Endothelial cell of umbilical vein (primary cell): ENCODE measurements at places on chromosomes 5 and 9.

- no peak for DNase-seq
Observed at GRCh38 chr5:129465776-129466344, 5.8 kb downstream of the ADAMTS19 start.

DNA sequence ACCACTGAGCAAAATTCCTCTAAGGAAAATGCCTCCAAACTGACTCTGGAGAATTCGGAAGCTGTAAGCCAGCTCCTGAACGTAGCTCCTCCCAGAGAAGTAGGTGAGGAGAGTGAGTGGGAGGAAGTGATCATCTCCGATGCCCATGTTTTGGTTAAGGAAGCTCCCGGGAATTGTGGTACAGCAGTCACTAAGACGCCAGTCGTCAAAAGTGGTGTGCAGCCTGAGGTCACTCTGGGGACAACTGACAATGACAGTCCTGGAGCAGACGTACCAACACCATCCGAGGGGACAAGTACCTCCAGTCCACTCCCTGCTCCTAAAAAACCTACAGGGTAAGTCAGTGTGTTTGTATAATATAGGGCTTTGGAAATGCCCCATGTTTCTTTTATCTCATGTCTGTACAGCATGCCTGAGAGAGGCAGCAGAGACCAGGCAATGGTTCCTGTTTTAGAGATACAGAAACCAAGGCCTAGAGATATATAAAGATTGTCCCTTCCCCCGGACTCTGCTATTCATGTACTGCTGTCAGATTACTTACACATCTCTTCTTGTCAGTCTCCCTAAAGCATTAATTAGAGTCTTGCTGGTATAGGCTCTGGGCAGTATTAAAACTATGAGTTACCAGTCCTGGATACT is 23.9 kb downstream of the HMGXB3 start:
- no peak for DNase-seq

DNA sequence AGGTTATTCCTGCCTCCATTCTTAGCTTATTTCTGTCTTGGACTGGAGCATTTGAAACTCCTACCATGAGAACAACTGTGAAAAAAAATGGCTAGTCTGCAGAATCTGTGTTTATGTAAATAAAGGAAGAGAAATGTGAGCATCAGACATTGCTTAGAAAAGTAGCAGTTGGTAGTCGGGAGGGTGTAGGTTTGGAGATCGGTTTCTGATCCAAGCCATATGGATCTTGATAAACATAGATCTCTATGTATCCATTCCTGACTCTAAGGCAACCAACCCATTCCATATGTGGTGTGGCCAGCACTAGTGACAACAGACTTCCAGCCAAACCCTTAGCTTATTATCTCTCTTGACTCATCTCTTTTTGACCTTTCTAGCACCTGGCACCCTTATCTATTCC is 127.1 kb downstream of the NMUR2 start:
- no peak for DNase-seq

GRCh38 chr5:36696059-36696673 is 89.8 kb downstream of the SLC1A3 start:
- peak; percentile 51 for DNase-seq

GRCh38 chr9:120741191-120741590 is 26.9 kb upstream of the MEGF9 start:
- DNase-seq, result no peak

GRCh38 chr9:129469188-129469987 is 151.5 kb downstream of the C9orf50 start:
- no peak for DNase-seq

DNA sequence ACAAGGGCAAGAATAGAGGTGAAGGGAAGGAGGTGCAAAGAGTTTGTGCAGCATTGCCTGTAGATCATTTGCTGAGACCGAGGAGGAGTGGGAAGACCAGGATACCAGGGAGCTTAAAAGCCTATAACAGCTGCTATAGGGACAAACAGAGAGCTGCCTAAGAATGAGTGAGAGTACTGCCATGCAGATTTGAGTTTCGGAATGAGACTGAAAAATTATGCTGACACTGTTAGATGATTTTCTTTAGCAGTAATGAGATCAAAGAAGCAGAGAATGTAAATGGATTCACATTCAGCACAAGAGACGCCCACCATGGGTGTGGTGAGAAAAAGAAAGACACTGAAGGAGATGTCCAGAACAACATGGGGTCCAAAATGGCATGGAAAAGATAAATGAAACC is 69.7 kb downstream of the EPB41L4A start:
- no peak for DNase-seq

DNA sequence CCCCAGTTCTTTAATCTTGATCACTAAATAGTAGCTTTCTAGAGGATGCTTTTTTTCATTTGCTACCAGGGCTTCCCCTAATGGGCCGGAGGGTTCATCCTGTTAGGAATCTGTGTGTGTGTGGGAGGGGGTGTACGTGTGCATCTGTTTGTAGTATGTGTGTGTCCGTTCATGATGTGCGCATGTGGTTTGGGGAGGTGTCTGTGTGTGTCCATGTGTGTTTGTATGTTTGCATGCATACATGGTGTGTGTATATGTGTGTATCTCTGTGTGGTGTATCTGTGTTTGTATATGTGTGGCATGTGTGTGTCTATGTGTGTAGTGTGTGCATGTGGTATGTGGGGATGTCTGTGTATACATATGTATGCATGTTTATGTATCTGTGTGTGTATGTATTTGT is 106.2 kb downstream of the SYK start:
- DNase-seq, result no peak

DNA sequence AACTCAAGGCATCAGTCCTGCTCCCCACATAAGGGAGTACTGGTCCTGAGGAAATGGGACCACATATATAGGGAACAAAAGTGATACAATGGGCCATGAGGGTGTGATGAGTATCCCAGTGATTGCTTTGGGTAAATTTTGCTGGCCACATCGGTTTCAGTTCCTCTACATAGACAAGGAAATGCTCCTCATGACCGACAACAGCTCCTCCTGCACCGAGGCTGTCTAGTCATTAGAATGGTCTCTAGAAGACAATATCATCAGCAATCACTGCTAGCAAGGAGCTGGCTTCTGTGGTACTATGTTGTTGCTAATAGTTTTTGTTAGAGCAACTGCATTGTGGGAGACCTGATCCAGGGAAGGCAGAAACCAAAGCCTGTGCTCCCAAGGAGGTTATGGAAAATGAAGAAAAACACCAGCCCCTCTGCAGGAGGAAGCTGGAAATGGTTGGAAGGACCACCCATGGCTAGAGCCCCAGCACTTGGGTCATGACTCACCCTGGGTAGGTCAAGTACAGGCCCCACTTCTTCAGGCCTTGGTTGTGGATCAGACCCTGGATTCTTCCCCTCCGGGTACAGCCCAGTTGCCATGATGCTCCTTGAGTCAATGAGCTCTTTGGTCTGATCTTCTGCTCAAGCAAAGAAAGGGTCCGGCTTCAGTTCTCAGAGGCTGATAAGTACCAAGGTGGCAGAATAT is 3.4 kb upstream of the CTSL start:
- no peak for DNase-seq

DNA sequence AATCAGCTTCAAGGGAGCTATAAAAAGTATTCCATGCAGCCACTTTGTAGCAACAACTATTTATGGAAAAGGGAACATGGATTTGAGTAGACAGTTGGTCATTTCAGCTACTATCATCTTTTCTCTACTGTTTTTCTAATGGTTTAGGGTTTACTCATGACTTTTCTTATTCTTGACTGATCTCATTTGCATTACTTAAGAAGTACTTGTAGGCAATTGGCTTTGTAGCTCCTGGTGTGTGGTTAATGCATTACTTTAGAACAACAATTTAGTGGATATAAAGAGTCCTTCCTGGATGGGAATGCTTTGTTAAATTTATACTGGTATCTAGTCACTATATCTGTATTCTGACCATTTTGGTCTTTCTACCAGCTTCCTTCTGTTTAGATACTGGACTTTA is 59.8 kb upstream of the NTRK2 start:
- DNase-seq, result no peak

DNA sequence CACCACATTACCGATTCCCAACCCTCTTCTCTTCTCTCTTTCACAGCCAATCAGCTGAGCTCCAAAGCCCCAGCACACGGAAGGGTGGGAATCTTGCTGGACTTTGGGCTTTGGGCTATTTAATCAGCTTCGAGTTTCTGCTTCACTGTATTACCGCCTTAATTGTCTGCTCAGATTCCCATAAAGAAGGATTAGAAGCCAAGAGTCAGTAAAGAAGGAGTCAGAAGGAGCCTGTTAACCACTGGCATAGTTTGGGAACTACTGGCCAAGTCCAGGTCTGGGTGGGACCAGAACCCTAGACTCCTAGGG is 4.4 kb downstream of the SPRY4 start:
- DNase-seq, result no peak

- no peak for DNase-seq
Observed at GRCh38 chr9:75414371-75415160, 326.3 kb downstream of the OSTF1 start.

- no peak for DNase-seq
Observed at GRCh38 chr5:169213479-169213878, 87.5 kb downstream of the SLIT3 start.

- DNase-seq, result no peak
Observed at GRCh38 chr5:100615362-100615761, 80.2 kb downstream of the FAM174A start.

- DNase-seq, result no peak
Observed at GRCh38 chr5:157571357-157571827, 4.2 kb downstream of the ADAM19 start.

GRCh38 chr5:57552033-57552432 is 69.4 kb upstream of the ACTBL2 start:
- DNase-seq, result no peak

GRCh38 chr9:78609450-78609849 is 312.5 kb downstream of the PSAT1 start:
- no peak for DNase-seq

GRCh38 chr5:16754601-16755000 is 137.8 kb upstream of the RETREG1 start:
- DNase-seq, result no peak

GRCh38 chr5:18068826-18069225 is 434.6 kb downstream of the TAF11L14 start:
- DNase-seq, result no peak

- DNase-seq, result no peak
Observed at GRCh38 chr5:176935017-176935416, 35.9 kb upstream of the HK3 start.
